Activated CD4-positive, alpha-beta T cell treated with anti-CD3 and anti-CD28 coated beads for 36 hours (primary cell): ENCODE measurements at places on chromosomes 4 and X.

GRCh38 chrX:134761788-134762187 lies 103.5 kb upstream of the PLAC1 start:
- DNase-seq = peak; percentile 21

- DNase-seq = no peak
These were observed 4.1 kb upstream of the CSF2RA start for GRCh38 chrX:1264556-1264955.

GRCh38 chr4:5788144-5788543 lies 77.1 kb downstream of the EVC start:
- no peak for DNase-seq

GRCh38 chr4:2842687-2843262 lies 869 bp upstream of the ADD1 start:
- DNase-seq = peak; percentile 6

GRCh38 chr4:86927843-86928395 lies 6.9 kb upstream of the AFF1 start:
- DNase-seq = peak; percentile 52

- no peak for DNase-seq
These were observed 78.9 kb upstream of the FAM9C start for GRCh38 chrX:13123247-13123856.

- no peak for DNase-seq
These were observed 70.8 kb upstream of the PTPN13 start for GRCh38 chr4:86523333-86523732.

- no peak for DNase-seq
These were observed 2.3 kb upstream of the ZCCHC4 start for GRCh38 chr4:25310066-25310802.

- no peak for DNase-seq
These were observed 38.5 kb downstream of the GYG2 start for GRCh38 chrX:2867206-2867605.

- no peak for DNase-seq
These were observed 336.6 kb downstream of the SLITRK2 start for GRCh38 chrX:146154191-146154590.

- no peak for DNase-seq
These were observed 32.7 kb upstream of the TMEM150C start for GRCh38 chr4:82594456-82594855.

DNA sequence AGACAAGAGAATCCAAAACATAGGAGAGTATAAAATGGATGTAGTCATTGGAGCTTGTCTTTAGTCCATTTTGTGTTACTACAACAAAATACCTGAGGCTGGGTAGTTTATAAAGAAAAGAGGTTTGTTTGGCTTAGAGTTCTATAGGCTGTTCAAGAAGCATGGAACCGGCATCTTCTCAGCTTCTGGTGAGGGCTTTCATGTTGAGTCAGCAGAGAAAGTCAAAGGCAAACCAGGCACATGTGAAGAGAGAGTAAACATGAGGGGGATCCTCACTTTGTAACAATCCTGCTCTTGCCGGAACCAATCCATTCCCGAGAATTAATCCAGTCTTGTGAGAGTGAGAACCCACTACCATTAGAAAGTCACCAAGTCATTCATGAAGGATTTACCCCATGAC lies 8.1 kb upstream of the HCCS start:
- DNase-seq = peak; percentile 5

DNA sequence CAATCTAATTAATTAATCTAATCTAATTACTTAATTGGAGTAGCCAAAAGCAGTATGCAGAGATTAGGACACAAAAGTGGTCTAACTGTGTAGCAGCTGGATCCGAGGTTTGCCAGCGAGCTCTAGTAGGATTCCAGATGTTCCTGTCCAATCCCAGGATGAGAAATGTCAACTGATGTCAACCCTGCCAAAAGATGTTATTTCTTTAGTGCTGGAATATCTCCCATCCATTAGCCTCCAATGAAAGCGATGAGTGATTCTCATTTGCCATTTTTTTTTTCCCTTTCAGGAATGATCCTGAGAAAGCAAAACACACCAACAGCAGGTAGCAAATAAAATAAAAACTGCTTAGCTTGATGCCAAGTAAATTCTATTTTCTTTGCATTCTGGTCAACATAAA lies 372.9 kb downstream of the STIM2 start:
- DNase-seq = no peak

DNA sequence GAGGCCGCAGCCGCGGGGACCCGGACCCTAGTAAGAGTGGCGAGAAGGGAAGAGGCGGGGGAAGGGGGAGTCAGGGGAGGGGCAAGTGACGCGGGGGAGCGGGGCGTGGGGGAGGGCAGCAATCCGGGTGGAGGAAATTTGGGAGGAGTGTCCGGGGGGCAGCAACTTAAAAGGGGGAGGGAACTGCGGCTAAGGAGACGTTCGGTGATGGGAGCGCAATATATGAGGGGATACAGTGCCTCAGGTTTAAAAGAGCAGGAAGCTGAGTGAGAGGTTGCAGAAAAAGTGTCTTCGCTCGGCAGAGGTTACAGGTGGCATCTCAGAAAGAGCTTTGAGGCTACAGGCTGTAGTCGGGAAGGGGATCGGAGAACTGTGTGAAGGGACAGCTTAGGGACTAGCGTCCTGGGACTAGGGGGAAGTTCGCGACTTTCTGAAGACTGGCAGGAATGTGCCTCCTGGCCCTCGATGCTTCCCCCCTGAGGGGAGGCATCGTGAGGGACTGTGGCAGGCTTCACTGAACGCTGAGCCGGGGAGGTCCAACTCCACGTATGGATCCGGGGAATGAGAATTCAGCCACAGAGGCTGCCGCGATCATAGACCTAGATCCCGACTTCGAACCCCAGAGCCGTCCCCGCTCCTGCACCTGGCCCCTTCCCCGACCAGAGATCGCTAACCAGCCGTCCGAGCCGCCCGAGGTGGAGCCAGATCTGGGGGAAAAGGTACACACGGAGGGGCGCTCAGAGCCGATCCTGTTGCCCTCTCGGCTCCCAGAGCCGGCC lies 519 bp downstream of the FOXO4 start:
- DNase-seq = peak; percentile 24

DNA sequence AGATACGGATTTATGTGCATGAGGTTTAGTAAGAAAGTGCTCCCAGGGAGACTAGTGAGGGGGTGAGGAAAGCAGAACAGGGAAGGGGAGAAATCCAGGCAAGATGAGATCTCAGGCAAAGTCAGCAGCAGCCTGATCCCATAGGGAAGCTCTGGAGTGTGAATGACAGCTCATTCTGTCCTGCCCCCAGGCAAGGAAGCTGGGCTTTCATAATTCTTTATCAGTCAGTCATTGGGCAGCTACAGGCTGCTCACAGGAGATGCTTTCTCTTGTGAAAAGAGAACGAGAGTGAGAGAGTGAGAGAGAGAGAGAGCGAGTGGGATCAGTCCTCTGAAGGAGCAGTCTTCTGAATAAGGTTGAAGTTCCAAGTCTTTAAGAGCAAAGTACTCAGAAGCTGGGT lies 48.1 kb downstream of the SRPX start:
- no peak for DNase-seq

GRCh38 chrX:13263560-13264251 lies 56.1 kb downstream of the ATXN3L start:
- DNase-seq = no peak

- DNase-seq = no peak
These were observed 2.1 kb downstream of the NAF1 start for GRCh38 chr4:163164591-163164990.

GRCh38 chr4:124060261-124060918 lies 652.1 kb downstream of the ANKRD50 start:
- no peak for DNase-seq

DNA sequence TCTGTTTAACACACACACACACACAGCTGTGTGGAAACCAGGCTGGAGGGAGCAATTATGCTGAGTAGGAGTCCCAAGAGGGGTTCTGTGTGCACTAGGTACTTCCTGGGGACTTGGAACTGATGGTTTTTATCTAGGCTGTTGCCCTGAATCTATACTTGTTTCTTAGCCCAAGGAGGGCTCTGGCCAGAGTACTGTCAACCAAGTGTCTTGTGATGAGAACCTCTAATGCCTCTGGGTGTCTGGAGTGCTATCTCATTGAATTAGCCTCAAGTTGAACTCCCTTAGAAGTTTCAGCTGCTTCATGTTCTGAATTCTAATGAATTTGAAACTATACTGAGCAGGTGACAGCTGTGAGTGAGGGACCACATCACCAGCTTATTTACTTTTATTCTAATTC lies 16.6 kb downstream of the ARHGAP24 start:
- no peak for DNase-seq

GRCh38 chr4:158322109-158322508 lies 111.8 kb downstream of the TMEM144 start:
- DNase-seq = no peak

DNA sequence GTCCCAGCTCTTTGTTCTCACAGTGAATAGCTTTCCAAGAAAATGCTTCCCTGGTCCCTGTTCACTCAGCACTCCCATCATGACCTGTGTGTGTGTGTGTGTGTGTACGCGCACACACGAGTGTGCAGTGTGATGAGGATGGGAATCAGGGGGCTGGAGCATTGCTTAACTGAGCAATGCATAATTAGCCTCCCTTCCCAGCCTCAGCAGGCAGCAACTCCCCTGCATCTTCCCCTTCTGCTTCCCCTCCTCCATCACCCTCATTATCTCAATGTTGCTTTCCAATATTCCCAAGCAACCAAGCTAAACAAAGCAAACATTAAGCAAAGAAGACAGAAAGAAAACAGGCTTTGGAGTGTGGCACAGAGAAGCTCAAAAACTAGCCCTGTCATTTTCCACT lies 137.0 kb downstream of the RBM47 start:
- DNase-seq = no peak

DNA sequence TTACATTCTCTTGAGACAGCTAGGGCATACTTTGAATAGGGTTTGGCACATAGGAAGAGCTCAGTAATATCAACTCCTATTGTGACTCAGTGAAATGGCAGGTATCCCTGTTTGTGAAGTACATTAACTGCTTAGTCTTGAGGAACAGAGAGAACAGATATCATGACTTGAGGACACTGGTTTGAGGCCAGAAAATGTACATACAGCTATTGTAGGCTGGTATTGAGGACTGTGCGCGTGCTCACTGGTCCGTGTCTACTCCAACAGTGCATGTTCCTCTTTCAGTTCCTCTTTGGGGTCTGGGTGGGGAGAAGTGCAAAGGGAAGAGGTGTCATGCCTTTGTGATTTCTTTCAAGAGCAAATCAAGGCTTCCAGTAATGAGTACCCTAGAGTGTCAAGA lies 34.6 kb upstream of the TBC1D9 start:
- DNase-seq = no peak

DNA sequence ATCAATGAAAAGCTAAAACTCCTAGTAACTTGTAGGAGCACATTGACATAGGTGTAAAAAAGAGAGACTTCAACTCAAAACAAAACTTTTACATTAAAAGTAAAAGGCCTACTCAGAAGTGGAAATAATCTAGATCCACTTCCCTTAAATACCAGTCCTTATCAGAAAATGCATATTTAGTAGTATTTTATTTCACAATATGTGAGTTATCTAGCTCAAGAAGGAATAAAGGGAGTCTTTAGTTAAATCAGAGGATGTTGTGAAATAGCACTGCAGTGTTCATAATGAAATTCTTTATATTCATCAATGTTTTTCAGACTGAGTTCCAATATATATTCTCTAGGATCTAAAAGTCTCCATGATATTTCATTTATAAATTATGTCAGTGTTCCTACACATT lies 715.0 kb downstream of the GRID2 start:
- no peak for DNase-seq

DNA sequence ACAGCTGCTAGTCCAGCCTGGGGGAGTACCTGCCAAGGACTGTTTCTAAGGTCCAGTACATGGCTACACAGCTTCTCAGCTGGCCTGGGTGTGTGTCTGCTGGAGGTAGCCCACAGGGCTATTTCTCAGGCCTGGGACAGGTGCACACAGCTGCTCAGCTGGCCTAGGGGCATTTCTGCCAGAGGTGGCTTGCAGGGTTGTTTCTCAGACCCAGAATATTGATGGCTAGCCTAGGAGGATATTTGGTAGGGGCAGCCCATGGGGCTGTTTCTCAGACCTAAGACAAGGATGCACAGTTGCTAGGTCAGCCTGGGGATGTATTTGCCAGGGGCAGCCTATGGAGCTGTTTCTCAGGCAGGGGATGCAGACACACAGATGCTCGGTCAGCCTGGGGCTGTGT lies 29.4 kb downstream of the RAB28 start:
- DNase-seq = no peak

DNA sequence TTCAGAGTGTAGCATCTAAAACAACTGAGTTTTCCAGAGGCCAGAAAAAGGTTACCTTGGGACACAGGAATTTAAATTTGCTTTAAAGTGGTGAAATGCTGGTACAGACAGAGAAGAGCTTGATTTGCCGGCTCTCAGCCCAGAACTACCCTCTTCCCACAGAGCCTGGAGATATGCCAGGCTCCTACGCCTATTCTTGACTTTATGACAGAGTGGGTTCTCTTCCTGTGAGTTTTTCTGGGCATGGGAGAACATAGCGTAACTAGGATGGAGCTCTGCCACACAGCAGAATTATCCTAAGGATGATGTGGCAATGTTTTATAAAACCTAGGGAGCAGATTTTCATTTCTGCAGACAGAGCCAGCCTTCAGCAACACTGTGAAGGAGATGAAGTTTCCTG lies 241.8 kb downstream of the GRIA3 start:
- no peak for DNase-seq

- DNase-seq = no peak
These were observed 4.0 kb downstream of the EFNB1 start for GRCh38 chrX:68832516-68833447.

DNA sequence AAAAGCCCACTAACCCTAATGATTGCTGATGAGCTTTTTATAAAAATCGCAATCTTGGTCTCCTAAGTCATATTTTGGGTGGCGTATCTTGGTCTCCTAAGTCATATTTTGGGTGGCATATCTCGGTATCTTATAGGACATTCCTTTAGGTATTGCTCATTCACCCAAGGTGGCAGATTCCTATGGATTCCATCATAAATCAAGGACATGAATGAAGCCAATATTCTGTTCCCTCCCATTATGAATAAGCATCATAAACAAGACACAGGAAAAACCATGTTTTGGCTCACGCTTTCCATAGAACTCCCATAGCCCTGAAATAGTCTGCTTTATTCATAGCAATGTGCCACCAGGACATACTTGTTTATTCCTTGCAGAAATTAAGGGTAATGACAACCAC lies 95.0 kb upstream of the CD99 start:
- no peak for DNase-seq

DNA sequence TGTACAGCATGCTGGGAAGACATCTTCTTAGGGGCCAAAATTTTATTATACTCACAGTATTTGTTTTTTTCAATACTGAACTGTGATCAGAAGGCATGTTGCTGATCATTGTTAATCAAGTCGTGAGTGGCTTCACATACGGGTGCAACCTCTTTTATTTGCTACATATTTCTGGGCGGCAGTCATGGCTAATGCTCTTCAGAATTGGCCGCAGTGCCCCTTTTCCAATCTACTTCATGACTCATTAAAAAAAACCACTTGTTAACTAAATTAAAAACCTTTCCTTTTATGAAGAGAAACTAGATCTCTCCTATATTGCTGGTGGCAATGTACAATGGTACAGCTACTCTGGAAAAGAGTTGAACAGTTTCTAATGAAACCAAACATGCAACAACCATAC lies 101.5 kb upstream of the C1GALT1C1 start:
- DNase-seq = no peak

- DNase-seq = no peak
These were observed 284.8 kb downstream of the AFF2 start for GRCh38 chrX:148785256-148785655.
